ENCODE measurements at places on chromosomes 16 and 17. TPM values are rescaled to one million over a fixed set of nuclear protein-coding genes. Genes with fewer than 3 reads are reported as not detected.

ST6GALNAC1 gene
- total RNA-seq, result 0.46 TPM

GRCh38 chr17:75869282-75870141 is 8.9 kb downstream of the TRIM47 start:
- H3K4me1 ChIP-seq, result peaks cover 23% of the 10 kb centered on the region
- H3K4me3 ChIP-seq, result no peak overlapping the region
- DNase-seq, result no peak
- H3K36me3 ChIP-seq, result no peaks in the 10 kb centered on the region

FNDC8 gene
- total RNA-seq, result 0.15 TPM

MC1R gene
- 2.6 TPM for total RNA-seq

ITGB4 gene
- total RNA-seq, result 1.8 TPM

DNA sequence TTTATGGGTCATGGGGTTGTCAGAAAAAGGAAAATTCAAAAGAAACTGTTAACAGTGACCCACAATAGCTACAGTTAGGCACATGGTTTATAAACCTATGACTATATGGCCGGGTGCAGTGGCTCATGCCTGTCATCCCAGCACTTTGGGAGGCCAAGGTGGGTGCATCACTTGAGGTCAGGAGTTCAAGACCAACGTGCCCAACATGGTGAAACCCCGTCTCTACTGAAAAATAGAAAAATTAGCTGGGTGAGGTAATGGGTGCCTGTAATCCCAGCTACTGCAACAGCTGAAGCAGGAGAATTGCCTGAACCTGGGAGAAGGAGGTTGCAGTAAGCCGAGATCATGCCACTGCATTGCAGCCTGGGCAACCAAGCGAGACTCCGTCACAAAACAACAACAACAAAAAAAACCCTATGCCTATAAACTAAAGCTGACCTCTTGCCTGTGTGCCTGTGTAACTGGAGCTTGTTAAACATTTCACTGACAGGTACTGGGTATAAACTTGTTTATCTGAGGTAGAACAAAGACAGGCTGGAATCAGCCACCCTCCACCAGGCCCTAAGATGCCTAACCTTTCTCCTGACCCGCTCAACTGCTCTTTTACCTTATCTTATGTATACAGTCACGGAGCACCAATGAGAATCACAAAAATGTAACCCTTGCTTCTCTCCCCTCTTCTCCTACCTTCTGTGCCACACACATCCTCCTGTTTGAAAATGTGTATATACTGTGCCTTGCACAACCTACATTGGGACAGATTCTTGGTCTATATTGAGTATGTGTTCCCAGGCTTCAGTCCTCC is 62.9 kb upstream of the ATF7IP2 start:
- no peaks in the 10 kb centered on the region for H3K4me1 ChIP-seq
- DNase-seq, result no peak
- no peak overlapping the region for H3K27ac ChIP-seq
- no peaks in the 10 kb centered on the region for H3K27me3 ChIP-seq
- no peak overlapping the region for H3K4me3 ChIP-seq
- H3K36me3 ChIP-seq, result no peaks in the 10 kb centered on the region

GRAP gene
- 7.9 TPM for total RNA-seq

GRCh38 chr17:80330276-80330675 is 69.6 kb downstream of the RNF213 start:
- peaks cover 75% of the 10 kb centered on the region for H3K36me3 ChIP-seq
- no peaks in the 10 kb centered on the region for H3K27me3 ChIP-seq
- no peak overlapping the region for H3K27ac ChIP-seq
- no peak for DNase-seq

GRCh38 chr17:41794540-41794975 is 8.0 kb upstream of the JUP start:
- DNase-seq, result no peak
- H3K36me3 ChIP-seq, result no peaks in the 10 kb centered on the region
- H3K27me3 ChIP-seq, result no peaks in the 10 kb centered on the region
- no peak overlapping the region for H3K27ac ChIP-seq

DNA sequence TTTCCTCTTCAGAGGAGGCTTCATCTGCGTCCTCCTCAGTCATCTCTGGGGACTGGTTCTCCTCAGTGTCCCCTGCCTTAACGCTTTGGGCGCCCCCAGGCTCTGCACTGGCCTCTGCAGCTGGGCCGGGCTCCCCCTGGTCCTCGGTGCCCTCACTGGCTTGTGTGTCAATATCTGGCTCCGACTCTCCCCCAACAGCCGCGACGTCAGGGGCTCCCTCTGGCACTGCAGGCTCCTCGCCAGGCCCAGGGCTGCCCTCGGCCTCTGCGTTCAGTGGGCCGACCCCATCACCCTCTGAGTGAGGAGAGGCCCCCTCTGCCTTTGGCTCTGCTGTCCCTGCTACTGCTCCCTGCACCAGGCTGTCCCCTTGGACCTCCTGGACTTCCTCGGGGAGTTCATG is 34.7 kb downstream of the SRL start:
- DNase-seq, result no peak
- no peaks in the 10 kb centered on the region for H3K27me3 ChIP-seq
- H3K27ac ChIP-seq, result no peak overlapping the region
- no peaks in the 10 kb centered on the region for H3K36me3 ChIP-seq
- H3K4me1 ChIP-seq, result peaks cover 14% of the 10 kb centered on the region
- no peak overlapping the region for H3K4me3 ChIP-seq

DNA sequence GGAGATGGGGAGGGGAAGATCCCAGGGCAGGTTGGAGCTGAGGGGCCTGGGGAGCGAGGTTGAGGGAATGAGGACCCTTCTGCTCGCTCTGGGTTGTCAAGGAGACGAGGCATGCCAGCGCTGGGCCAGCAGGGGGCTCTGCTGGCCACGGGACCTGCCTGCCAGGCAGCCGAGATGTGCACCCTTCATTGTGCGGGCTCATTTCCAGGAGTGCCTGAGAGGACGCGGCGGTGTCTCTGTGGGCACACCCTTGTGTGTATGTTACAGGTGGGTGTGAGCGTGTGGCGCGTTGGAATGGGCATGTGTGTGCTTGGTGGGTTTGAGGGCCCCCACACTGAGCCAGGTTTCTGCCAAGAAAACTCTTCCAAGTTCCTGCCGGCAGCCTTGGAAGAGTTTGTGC is 15.9 kb downstream of the ARHGAP23 start:
- H3K27ac ChIP-seq, result no peak overlapping the region
- DNase-seq, result peak; percentile 35
- H3K4me1 ChIP-seq, result peaks cover 4% of the 10 kb centered on the region
- H3K4me3 ChIP-seq, result no peak overlapping the region
- H3K27me3 ChIP-seq, result no peaks in the 10 kb centered on the region

DNA sequence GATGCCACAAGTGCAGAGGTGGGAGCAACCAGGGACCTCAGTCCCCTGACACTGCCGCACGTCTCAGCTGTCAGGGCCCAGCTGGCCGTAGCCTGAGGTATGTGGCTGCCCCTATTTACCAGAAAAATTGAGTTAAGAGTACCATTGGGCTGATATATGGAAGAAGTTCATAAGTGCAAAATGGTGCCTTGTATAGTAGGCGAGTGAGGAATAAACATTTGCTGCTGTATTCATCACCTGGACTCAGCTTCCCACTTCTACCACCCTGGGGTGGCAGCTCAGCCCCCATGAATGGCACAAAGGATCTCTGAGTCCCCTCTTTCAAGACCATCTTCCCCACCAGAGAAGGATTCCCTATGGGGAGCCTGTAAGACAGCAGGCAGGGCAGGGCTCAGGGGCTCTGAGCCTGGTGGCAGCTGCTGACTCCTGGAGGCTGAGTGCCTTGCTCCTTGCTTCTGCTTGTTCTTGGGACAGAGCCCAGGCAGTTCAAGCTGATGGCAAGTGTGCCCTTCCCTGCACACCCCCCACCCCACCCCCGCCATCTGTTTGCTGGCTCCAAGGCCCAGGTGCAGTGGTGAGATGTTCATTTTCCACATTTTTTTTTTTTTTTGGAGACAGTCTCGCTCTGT is 29.0 kb downstream of the TRPV2 start:
- peaks cover 26% of the 10 kb centered on the region for H3K36me3 ChIP-seq
- H3K27me3 ChIP-seq, result no peaks in the 10 kb centered on the region
- peaks cover 30% of the 10 kb centered on the region for H3K4me1 ChIP-seq
- no peak overlapping the region for H3K27ac ChIP-seq
- no peak overlapping the region for H3K4me3 ChIP-seq

TTLL6 gene
- total RNA-seq, result not detected
